ENCODE measurements at places on chromosomes 6 and 20. TPM values are rescaled to one million over a fixed set of nuclear protein-coding genes. Genes with fewer than 3 reads are reported as not detected.

DNA sequence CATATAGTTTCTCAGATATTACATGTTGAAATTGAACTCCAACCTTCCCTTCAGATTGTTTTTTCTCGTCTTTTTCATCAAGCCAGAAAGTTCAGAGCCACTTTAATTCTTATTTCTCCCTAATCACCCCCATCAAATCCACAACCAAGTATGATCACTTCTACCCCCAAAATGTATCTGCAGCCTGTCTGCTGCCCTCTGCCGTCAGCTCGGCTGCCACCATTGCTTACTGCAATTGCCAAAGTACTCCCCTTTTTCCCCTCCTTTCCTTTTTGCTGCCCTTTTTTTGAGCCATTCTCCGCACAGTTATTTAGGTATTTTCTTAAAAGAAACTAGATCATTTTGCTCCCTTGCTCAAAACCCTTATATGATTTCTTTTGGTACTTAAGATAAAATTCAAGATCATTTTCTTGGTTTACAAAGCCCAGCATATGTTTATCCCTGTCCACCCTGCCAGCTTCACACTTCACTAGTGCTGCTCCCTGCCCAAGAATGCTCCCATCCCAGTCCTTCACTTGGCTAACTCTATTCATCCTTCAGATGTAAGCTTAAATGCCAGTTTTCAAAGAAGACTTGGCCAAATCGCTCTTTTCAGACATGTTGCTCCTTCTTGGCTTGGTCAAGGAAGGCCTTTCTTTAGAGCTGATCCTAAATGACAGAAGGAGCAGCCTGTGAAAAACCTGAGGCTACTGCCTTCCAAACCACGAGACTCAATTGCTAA is 63.7 kb downstream of the SH3BGRL2 start:
- no peak for DNase-seq
- H3K4me1 ChIP-seq: no peaks in the 10 kb centered on the region
- no peak overlapping the region for H3K4me3 ChIP-seq
- H3K27ac ChIP-seq: no peak overlapping the region
- H3K27me3 ChIP-seq: no peaks in the 10 kb centered on the region

ANGPT4 gene
- total RNA-seq: 1.6 TPM

DNA sequence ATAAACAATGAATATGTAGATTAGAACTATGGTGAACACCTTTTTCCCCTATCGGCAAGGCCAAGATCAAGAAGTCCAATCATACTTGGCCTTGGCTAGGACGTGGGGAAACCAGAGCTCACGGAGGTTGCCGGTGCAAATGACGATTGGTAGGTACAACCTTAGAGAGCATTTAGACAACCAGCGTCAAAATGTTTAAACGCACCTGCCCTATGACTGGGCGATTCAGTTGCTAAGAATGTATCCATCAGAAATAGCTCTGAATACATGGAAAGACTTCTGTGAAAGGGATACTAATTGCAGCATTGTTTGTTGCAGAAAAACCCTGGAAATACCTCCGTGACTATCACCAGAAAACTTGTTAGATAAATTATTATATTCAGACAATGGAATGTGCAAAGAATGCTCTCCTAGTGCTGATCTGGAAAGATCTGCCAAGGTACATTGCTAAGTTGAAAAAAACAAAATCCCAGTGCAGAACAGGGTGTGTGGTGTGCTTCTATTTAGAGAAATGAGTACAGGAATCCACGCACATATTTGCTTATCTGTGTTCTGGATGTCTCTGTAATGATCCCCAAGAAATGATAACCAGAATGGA is 48.0 kb upstream of the PTPN1 start:
- H3K4me3 ChIP-seq: no peak overlapping the region
- no peaks in the 10 kb centered on the region for H3K27me3 ChIP-seq
- H3K36me3 ChIP-seq: no peaks in the 10 kb centered on the region

- H3K27me3 ChIP-seq: no peaks in the 10 kb centered on the region
- no peak overlapping the region for H3K27ac ChIP-seq
- no peaks in the 10 kb centered on the region for H3K4me1 ChIP-seq
- no peak overlapping the region for H3K4me3 ChIP-seq
Observed at GRCh38 chr6:17361013-17361412, 32.4 kb upstream of the CAP2 start.

HDGFL1 gene
- total RNA-seq: not detected

DNA sequence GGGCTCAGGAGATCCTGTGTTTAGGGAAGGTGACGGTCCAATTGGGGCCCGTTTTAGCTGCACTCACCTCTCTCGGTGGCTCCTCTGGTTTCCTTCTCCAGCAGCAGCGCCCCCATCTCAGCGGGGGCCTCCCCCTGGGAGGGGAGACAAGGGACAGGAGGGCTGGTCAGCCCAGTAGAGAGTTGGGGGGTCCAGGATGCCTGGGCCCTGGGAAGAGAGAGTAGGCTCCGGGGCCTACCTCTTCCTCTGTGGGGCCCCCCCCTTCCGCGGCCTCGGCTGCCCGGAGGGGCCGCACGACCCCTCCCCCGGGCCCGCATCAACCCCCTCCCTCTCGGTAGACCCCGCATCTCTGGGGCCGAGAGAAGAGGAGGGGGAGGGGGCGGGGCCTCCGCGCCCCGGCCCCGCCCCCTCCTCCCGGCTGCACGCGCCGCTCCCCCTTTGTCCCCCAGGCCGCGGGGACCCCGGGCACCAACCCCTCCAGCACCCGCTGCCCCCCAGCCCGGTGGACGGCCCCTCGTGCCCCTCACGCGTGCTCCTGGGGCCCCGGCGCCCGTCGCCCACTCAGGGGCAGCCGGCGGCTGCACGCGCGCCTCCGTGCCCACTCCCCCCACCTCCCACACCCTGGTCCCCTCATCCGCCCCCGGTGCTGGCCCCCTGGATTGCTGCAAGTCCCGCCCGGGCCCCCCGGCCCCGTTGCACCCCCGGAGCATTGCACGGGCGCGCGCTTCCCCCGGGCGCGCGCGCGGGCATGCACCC is 464 bp downstream of the EHMT2 start:
- H3K4me1 ChIP-seq: peaks cover 37% of the 10 kb centered on the region
- H3K36me3 ChIP-seq: peaks cover 26% of the 10 kb centered on the region
- peak overlapping the region; percentile 84 for H3K27ac ChIP-seq

DNA sequence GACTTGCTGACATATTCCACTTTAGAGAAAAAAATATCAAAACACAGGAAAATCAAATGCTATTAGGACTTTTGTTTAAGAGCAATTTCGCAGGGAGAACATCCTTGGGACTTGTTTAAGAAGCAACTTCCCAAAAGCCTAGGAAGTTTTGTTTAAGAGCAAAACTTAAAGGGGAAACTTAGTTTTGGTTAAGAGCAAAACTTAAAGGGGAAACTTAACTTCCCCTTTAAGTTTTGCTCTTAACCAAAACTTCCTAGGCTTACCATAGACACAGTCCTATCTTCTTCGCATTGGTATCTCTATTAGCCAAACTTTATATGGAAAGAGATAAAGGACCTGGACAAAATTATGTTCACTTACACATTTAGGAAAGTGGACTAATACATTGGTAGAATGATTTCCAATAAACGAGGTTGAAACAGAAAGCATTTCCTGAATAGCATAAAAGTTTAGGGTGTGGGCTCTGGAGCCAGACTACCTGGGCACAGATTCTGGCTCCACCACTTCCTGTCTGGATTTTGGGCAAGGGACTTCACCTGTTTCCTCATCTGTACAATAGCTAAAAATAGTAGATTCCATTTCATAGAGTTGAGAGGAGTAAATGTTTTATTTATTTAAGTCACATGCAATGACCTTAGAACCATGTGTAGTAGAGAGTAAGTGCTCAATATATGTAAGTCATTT is 15.7 kb downstream of the PAQR8 start:
- no peak overlapping the region for H3K27ac ChIP-seq
- no peak overlapping the region for H3K4me3 ChIP-seq
- no peak for DNase-seq
- H3K27me3 ChIP-seq: no peaks in the 10 kb centered on the region

DNA sequence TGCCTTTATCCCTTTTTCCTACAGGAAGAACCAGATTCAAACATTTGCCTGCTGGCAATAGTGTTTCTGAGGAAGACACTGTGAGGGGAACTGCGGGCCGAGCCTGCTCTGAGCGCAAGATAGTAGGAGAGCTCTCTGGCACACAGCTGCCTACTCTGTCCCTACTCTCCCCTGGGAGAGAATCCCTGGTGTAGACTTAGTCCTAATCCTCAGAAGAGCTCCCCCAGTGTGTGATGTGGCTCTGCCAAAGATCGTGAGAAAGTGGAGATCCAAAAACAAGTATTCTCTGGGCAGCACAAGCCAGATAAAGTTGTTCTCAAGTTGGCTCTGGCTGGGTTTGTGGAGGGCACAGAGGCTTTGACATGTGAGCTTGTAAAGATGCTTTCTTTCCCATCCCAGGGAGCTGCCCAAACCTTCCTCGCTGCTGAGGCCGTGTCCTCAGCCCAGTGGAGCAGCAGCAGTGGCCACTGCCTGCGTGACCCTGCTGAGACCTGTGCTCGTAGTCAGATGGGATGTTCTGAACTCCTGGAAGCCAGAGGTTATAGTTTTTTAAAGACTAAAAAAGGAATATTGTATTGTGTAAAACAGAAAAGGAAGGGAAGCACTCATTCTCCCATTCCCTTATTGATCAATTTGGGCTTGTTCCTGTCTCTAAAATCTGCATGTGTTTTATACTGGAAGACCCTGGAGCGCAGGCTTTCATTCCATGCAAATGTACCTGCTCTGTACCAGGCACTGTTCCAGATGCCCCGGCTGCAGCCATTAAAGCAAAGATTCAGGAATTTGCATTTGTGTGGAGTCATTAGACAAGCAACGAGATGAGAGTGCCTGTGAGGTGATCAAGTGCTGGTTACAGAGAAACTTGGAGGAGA is 30.7 kb downstream of the PNLDC1 start:
- no peaks in the 10 kb centered on the region for H3K4me1 ChIP-seq
- no peaks in the 10 kb centered on the region for H3K36me3 ChIP-seq
- DNase-seq: no peak
- no peak overlapping the region for H3K27ac ChIP-seq

OR2J3 gene
- total RNA-seq: not detected

- no peaks in the 10 kb centered on the region for H3K4me1 ChIP-seq
- no peak for DNase-seq
- H3K36me3 ChIP-seq: no peaks in the 10 kb centered on the region
- no peaks in the 10 kb centered on the region for H3K27me3 ChIP-seq
- no peak overlapping the region for H3K4me3 ChIP-seq
- H3K27ac ChIP-seq: no peak overlapping the region
Observed at GRCh38 chr6:40343877-40344565, 243.1 kb downstream of the LRFN2 start.

SLC17A4 gene
- total RNA-seq: not detected

- H3K27ac ChIP-seq: no peak overlapping the region
- H3K27me3 ChIP-seq: no peaks in the 10 kb centered on the region
- no peak overlapping the region for H3K4me3 ChIP-seq
- H3K4me1 ChIP-seq: no peaks in the 10 kb centered on the region
Observed at GRCh38 chr6:49233483-49233882, 229.6 kb downstream of the MMUT start.

Measured in upper lobe of left lung (tissue), 6 donors.